ENCODE measurements at places on chromosomes 5 and 9. TPM values are rescaled to one million over a fixed set of nuclear protein-coding genes. Genes with fewer than 3 reads are reported as not detected.

- no peak overlapping the region for H3K4me3 ChIP-seq
- H3K4me1 ChIP-seq, result peaks cover 57% of the 10 kb centered on the region
- no peaks in the 10 kb centered on the region for H3K36me3 ChIP-seq
- H3K27ac ChIP-seq, result peak overlapping the region; percentile 88
Measured at GRCh38 chr9:109969573-109970237, 189.7 kb downstream of the PALM2AKAP2 start.

GRCh38 chr9:16970321-16970720, 99.9 kb upstream of the BNC2 start:
- no peak for DNase-seq
- H3K4me1 ChIP-seq, result no peaks in the 10 kb centered on the region
- H3K4me3 ChIP-seq, result no peak overlapping the region
- H3K27ac ChIP-seq, result no peak overlapping the region
- H3K27me3 ChIP-seq, result no peaks in the 10 kb centered on the region

GRCh38 chr9:14207352-14207995, 106.5 kb downstream of the NFIB start:
- peaks cover 8% of the 10 kb centered on the region for H3K4me1 ChIP-seq
- DNase-seq, result no peak
- no peaks in the 10 kb centered on the region for H3K36me3 ChIP-seq
- H3K27ac ChIP-seq, result no peak overlapping the region

DNA sequence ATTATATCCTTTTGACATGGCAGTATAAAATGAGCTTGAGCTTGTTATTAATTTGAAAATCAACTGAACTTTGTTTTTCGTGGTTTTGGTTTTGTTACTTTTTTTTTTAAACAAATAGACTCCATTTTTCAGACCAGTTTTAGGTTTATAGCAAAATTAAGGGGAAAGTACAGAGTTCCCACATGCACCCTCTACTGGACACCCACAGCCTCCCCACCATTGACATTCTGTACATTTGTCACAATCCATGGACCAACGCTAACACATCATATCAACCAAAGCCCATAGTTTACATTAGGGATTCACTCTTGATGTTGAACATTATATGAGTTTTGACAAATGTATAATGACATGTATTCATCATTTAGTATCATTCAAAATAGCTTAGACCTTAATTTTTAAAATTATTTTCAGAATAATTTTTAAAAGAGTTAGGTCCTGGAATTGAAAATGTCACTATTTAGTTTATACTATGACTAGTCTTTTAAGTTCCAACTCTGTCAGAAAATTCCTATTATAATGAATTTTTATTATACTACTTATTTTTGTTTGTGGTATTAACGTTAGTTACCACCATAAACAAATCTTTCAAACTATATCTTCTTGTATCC, 35.3 kb upstream of the JMY start:
- no peaks in the 10 kb centered on the region for H3K27me3 ChIP-seq
- no peaks in the 10 kb centered on the region for H3K36me3 ChIP-seq
- H3K4me3 ChIP-seq, result no peak overlapping the region
- DNase-seq, result no peak

Gene TXNDC15
- total RNA-seq, result 45.9 TPM

Gene GDNF
- not detected for total RNA-seq

Gene ZNF366
- 8.5 TPM for total RNA-seq

Gene UBE2R2
- 43.2 TPM for total RNA-seq

Gene SPINK7
- not detected for total RNA-seq

Gene MED10
- total RNA-seq, result 32.1 TPM

Measured in spleen (tissue), 13 donors.